Endothelial cell (in vitro differentiated cells): ENCODE measurements at places on chromosomes 5 and 9.

GRCh38 chr9:130444565-130445221 is at the start of gene ASS1:
TSS of gene ASS1 (plus strand) at chr9:130444961. CDS start at chr9:130452229, 7,268 bp downstream.
- peak; percentile 28 for DNase-seq

- no peak for DNase-seq
These were observed 103.8 kb downstream of the ANKRD55 start for GRCh38 chr5:56129288-56129687.

DNA sequence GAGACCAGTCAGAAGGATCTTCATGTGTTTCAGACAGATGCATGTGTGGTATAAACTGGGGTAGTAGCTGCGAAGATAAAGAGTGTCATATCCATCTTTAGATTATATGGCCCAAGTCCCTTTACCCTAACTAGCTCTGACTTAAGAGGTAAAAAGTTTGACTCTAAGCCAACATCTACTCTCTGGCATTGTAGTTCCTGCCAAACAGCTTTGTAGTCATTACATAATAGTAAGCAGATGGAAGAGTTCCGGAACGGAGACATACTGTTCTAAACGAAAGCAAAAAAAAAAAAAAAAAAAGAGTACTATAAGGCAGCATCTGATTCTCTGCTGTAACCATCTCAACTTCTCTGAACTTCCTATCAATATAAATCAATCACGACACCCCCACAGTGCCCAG is 48.8 kb downstream of the CEMIP2 start:
- DNase-seq, result no peak

DNA sequence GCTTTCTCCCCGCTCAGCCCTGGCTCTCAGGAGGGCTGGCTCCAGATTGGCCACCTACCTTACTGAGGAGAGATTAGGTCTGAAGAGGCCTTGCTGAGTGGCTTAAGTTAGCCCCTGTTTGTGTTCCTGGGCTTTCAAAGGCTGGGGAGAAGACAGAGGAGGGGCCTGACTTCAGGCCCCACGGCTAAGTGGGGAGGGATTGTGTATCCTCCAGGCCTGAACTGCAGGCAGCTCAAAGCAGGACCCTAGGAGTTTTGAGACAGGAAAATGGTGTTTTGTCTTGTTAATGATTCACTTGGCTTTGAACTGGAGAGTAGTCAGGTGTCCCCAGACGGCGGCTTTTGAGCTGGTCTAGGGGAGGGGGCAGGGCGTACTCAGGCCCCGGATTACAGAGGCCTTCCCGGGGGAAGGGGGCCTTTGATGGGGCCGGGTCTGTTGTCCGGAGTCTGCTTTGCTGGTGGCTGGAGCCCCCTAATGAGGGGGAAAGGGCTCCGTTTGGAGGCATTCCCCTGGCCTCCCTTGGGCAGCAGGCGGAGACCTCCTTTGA is 162.0 kb upstream of the SMIM23 start:
- DNase-seq, result no peak
